SJSA1 (cell line): ENCODE measurements at places on chromosomes 2 and 18. TPM values are rescaled to one million over a fixed set of nuclear protein-coding genes. Genes with fewer than 3 reads are reported as not detected.
A peak's percentile ranks its signal among the peaks of the same experiment; 100 is the strongest.

GRCh38 chr18:79506191-79507075 is 110.7 kb downstream of the NFATC1 start:
- peak; percentile 93 for DNase-seq

- no peak for DNase-seq
Observed at GRCh38 chr2:158100411-158100810, 1.3 kb upstream of the UPP2 start.

DNA sequence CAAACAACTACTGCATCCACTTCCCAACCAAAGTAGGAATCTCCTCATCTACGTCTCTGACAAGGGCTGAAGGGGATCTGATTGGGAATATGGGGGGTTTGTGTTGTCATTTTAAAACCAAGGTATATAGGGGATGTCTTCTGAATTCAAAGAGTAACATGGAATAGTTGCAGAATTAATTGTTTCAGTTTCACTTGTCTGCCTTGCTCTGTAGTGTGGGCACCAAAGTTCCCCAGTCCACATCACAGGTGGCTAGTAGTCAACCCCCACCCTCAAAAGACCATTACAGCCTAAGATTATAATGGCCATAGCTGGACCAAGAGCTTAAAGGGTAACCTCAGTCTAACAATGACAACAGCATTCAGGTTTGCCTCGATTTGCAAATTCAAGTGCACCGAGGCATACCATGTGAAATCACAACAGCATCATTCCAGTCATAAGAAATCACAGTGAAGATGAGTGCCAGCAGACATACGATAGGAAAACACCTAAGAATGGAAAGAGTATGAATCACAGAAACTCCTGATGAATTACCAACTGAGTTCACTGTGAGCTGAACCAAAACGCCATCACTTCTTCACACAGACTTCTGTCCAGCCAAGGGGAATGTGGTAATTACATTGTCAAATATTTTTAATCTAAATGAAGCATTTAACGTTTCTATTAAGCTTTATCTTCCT is 52.4 kb downstream of the MYO5B start:
- no peak for DNase-seq

GRCh38 chr2:74585406-74586185 is 31.1 kb downstream of the DOK1 start:
- DNase-seq: no peak

DNA sequence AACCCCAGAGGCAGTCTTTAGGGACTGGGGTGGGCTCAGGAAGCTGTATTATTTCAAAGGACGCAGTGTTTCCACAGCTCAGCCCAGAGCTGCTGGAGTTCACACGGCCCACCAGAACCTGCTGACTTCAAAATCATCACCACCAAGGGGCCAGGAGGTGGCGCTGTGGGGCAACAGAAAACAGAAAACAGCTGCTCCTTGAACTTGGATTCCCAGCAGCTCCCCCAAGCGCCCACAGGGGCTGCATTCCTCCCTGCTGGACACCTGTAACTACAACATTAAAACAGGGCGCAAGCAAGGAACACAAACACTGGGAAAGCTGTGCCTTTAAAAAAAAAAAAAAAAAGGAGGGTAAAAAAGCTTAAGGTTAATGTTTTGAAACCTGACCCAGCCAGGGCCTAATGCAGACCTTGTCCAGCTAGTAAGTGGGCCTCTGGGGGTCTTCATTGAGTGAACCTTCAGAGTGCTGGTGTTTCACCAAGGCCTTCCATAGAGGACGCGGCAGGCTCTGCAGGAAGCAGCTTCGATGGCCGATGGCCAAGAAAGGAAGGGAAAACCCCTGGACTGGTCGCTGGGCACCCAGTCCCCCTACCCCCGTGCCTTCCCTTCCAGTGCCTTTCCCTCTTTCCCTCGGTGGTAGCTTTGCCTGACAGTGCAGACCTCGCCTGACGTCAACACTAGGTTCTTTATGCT is 25.9 kb downstream of the MLPH start:
- DNase-seq: peak; percentile 88

DNA sequence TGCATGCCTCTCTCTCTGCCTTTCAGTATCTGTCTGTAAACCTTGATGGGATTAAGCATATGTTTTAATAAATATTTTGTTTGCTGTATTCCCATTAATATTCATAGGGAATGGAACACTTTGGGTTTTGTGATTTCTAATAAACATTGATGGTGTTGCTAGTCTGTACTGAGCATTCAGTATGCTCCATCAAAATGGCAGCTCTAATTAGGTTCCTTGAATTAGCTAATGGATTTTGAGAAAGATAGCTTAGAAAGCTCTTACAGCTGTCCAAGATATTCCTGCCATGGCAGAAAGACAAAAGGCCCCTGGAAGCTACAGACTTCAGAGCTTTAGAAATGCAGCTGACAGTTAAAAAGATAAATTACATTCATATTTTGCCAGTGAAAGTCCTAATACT is 199.2 kb upstream of the NRP2 start:
- no peak for DNase-seq

DNA sequence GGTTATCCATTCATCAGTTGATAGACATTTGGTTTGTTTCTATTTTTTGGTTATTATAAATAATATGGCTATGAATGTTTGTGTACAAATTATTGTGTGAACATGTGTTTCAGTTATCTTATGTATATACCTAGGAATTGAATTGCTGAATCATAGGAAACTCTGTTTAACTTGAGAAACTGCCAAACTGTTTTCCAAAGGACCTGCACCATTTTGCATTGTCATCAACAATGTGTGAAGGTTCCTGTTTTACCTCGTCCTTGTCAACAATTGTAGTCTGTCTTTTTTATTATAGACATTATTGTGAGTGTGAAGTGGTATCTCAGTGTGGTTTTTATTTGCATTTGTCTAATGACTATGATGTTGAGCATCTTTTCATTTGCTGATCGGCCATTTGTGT is 17.1 kb downstream of the PDK1 start:
- no peak for DNase-seq

DNA sequence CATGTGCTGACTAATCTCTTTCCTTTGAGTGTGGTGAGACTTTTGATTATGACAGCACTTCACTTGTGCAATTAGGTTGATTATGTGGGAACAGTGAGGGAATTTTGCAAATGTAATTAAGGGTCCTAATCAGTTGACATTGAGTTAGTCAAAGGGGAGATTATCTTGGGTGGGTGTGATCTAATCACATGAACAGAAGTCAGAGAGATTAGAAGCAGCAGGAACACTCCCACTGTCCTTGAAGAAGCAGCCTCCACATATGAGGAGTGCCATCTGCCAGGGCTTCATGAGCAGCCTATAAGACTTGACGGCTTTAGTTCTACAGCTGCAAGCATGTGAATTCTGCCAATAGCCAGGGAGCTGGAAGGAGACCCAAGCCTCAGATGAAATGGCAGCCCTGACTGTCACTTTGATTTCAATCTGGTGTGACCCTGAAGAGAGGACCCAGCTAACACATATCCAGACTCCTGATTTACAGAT is 89.4 kb upstream of the APCDD1 start:
- no peak for DNase-seq

GRCh38 chr2:223580951-223581350 is 21.2 kb downstream of the SCG2 start:
- DNase-seq: no peak

DNA sequence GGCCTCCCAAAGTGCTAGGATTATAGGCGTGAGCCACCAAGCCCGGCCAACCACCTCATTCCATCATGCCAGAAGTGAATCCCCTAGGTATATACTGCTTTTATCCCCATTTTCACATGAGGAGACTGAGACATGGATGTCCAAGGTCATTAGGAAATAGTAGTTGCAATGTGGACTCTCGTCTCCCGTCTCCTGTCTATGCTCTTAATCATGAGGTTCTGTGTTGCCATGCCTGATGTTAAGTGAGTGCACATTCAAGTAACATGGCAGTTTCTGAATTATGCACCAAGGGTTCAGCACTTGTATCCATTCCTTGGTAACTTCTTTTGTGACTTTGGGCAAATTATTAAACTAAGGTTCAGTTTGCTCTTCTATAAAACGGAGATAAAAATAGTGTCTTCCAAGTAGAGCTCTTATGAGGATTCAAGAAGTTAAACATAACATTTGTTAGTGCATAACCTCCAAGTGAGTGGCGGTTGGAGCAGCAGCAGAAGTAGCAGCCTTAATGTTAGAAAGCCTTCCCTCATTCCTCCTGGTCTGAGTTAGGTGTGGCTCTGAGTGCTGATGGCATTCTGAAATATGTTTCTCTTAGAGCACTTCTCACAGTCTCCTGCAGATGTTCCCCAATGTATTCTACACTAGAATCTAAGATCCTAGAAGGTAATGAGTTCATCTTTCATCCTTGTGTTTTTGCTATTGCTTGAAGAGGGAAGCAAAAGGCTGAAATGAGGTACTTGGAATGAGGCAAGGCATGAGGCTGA is 21.9 kb downstream of the SOCS6 start:
- no peak for DNase-seq

DNA sequence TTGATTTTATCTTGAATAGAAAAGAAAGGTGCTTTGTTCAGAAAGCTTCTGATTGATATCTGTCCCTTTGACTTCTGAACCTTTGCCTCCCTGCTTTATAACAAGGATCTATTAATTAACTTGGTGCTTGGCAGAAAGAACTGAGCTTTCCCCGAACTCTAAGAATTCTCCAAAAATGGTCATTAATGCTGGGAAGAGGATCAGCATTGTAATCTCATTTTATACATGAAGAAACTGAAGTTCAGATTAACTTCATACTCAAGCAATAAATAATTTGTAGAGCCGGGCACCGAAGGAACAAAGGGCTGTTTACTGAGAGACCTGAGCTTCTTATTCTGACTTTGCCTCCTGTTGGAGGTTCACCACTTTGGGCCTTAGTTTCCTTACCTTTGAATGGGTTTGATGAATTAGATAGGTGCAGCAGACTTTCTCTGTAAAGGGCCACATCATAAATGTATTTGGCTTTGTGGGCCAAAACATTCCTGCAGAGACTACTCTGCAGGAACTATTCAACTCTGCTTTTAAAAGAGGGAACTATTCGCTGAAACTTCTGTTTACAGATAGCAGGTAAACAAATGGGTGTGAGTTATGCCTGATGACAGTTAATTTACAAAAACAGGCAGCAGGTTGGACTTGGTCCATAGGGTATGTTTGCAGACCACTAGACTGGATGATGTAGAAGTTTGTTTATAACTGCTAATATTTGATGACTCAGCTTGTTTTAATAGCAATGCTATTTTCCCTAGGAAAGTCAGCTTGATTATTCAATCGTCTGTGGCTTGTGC is 272.9 kb downstream of the TGIF1 start:
- DNase-seq: no peak

DNA sequence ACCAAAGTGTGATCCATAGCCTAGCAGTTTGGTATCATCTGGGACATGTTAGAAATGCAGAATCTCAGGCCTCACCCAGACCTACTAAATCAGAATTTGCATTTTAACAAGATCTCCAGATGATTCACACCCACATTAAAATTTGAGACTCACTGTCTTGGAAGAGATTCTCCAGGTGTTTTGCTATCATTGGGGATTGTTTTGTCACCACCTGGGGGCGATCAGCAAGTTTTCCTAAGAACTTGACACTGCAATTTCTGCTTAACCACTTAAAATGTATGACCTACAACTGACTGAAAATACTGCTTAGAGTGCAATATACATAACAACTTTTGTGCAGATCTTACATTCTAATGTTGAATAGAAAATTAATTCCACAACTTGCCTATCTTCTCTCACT is 18.9 kb upstream of the ITGA4 start:
- DNase-seq: no peak

DNA sequence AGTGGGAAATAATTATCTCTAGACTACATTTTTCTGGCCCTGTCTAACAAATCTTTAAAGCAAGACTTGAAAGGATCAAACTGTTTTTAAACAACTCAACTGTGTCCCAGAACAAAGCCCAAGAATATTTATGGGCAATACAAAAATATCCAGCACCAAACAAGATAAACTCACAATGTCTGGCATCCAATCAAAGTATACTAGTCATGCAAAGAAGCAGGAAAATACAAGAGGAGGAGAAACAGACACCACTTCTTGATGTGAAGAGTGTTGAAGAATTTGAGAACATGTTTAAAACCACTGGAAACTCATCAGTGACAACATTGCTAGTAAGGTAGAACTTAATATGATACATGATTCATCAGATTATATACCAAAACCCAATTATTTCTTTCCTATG is 66.1 kb upstream of the CDC42EP3 start:
- DNase-seq: peak; percentile 17

GRCh38 chr2:239610457-239611221 is 209.8 kb upstream of the HDAC4 start:
- no peak for DNase-seq

- no peak for DNase-seq
Observed at GRCh38 chr18:40883271-40883670, 1071.8 kb upstream of the PIK3C3 start.

- no peak for DNase-seq
Observed at GRCh38 chr18:41828137-41828536, 126.9 kb upstream of the PIK3C3 start.

DNA sequence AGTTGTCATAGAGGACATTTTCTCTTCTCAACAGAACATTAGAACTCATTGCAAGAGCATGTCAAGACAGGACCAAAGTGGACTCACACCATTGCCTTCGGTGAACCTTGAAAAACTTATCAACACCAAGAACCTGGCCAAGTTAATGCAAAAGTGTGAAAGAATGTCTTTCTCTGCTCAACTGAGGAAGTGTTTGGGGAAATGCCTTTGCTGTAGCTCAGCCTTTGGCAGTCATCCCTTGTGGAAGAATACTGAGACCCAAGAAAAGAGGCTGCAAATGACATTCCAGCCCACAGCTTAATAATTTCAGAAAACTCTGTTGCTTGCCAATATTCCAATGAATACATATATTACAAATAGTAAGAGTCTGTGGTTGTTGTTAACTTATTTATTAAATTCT is 728.8 kb upstream of the PIK3C3 start:
- no peak for DNase-seq

DNA sequence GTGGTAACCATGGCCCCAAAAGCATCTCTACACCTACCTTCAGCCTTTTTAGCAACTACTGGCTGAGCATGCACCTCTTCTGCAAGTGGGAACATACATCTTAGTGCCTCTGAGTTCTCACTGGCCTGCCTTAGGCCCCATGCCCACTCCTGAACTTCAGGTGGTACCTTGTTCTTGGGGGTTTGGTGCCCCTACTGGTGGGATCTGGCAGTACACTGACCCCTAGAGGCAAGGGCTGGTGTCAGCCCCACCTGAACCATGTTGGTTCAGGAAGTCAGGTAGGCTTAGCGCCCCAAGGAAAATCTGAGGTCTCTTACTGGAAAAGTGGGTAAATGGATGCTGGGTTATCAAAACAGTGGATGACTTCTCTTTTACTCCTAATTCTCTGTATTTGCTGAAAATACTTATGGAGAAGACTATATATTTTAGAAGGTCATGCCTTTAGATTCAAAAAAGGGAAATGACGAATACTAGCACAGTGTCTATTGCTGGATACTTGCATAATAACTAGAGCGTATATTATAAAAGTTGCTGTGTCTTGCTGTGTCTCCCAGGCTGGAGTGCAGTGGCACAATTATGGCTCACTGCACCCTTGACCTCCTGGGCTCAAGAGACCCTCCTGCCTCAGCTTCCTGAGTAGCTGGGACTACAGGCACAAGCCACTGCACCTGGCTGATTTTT is 84.6 kb downstream of the RAB31 start:
- DNase-seq: peak; percentile 21

- DNase-seq: peak; percentile 48
Observed at GRCh38 chr2:190791347-190791975, 89.2 kb upstream of the GLS start.

- peak; percentile 68 for DNase-seq
Observed at GRCh38 chr2:20568501-20569463, 82.1 kb downstream of the HS1BP3 start.

ANO7 gene
- 0.63 and 1.7 TPM in 2 replicates for total RNA-seq

TNFAIP6 gene
- total RNA-seq: 1.3 and 1.5 TPM in 2 replicates

PJVK gene
- total RNA-seq: 0.03 and 0.08 TPM in 2 replicates

SIX2 gene
- total RNA-seq: 3.6 and 5.6 TPM in 2 replicates

CRYGD gene
- total RNA-seq: not detected in 2 replicates
